Activated CD8-positive, alpha-beta T cell treated with anti-CD3 and anti-CD28 coated beads, Interleukin-2, amount 10 ng/mL, durations not matched to agents 7 days and 5 days (primary cell): ENCODE measurements at places on chromosomes 5 and 9. TPM values are rescaled to one million over a fixed set of nuclear protein-coding genes. Genes with fewer than 3 reads are reported as not detected.

Gene CDC37L1
- total RNA-seq, result 8.0 TPM

Gene ARID3C
- 0.34 TPM for total RNA-seq

- DNase-seq, result no peak
Measured at GRCh38 chr5:97670447-97670846, 487.4 kb upstream of the RIOK2 start.

- DNase-seq, result no peak
Measured at GRCh38 chr5:133234911-133235310, 183.1 kb downstream of the HSPA4 start.

DNA sequence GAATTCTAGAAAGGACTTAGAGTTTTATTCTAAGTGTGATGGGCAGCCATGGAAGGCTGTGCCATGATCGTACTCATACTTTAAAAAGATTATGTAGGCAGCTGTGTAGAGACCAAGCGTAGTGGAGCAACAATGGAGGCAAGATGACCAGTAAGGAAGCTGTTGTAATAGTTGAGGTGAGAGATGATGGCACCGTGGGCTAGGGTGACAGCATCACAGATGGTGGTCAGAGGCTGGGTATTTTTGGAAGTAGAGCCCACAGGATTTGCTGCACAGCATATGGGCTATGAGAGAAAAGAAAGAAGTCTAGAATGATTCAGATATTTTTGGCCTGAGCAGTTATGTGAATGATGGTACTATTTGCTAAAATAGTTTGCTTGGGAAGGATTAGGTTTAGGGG, 7.7 kb downstream of the ARHGAP26 start:
- DNase-seq, result no peak

DNA sequence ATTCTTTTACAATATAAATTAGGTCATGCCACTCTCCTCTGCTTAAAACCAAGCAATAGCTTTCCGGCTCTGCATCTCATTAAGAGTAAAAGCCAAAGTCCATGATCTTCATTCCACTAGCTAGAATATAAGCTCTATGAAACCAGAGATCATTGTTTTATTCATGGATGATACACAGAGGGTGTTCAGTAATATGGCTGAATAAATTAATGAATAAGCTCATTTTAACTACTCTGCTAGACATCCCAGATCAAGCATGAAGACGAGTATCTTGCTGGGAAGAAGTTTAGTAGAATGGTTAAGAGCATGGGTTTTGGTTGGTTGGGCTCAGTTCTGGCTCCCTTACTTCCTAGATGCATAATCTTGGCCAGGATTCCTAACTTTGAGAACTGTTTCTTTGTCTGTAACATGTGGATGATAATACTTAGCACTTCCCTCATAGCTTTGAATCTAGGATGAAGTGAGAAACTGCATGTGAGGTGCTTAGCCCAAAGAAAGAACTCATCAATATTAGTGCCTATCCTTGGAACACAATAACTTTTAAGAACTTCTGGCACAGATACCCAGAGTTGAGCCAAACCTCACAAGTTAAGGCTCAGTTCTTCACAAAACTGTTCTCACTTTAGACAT, 106.8 kb downstream of the MSX2 start:
- no peak for DNase-seq

GRCh38 chr5:126103868-126104267, 319.3 kb upstream of the GRAMD2B start:
- no peak for DNase-seq

- no peak for DNase-seq
Measured at GRCh38 chr9:87184956-87185642, 237.8 kb upstream of the GAS1 start.

Gene FBP2
- total RNA-seq, result not detected

DNA sequence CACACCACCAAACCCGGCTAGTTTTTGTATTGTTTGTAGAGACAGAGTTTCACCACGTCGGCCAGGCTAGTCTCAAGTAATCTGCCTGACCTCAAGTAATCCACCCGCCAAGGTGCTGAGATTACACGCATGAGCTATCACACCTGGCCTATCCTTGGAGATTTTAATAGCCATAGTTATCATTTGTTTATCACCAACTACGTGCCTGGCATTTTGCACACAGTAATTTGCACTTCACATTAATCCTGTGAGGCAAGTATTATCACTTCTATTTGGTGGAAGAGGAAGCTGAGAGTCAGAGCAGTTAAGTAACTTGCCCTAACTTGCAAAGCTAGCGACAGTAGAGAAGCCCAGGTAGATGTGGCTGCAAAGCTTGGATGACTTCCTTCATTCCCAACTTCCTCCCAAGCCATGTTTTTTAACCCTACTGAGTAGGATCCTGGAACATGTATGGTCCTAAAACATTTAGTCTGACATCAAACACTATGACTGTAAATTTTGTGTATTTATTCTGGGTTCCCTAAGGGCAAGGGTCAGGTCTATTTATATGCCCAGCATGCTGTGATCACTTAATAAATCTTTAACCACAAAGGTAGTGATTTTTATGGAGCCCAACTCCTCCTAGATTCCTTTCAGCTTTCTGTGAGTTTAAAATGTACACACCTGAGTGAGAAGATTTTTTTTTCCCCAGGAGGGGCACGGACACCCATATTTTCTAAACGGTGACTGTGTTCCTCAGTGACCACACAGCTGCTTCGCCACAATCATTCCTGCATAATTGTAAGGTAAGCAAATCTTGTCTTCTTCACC, 100.2 kb upstream of the RAI14 start:
- no peak for DNase-seq

GRCh38 chr9:120066315-120066714, 513.7 kb downstream of the CDK5RAP2 start:
- no peak for DNase-seq

- peak; percentile 77 for DNase-seq
Measured at GRCh38 chr5:151154931-151155774, 2.4 kb downstream of the ANXA6 start.

GRCh38 chr5:114924769-114925168, 244.9 kb downstream of the TRIM36 start:
- no peak for DNase-seq

Gene SPEF2
- total RNA-seq, result 5.1 TPM

Gene ADRB2
- total RNA-seq, result 2.3 TPM

- DNase-seq, result no peak
Measured at GRCh38 chr5:82522897-82523296, 244.7 kb upstream of the RPS23 start.

DNA sequence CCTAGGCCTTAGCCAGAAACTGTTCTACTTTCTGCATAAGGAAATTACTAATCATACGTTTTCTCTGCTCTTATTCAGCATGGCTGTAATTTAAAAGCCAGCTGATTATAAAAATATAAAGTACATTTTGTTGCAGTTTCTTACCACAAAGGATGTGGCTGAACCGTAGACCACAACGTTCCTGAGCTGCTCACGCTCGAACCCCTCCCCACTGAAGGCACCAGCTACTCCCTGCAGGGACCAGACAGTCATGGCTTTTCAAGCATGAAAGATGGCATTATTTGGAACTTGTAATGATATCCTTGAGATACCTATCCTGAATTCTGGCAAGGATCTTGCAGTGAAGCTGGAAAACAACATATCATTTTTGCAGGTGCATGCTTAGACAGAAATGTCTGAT, 91.8 kb upstream of the DMRT1 start:
- DNase-seq, result peak; percentile 76

DNA sequence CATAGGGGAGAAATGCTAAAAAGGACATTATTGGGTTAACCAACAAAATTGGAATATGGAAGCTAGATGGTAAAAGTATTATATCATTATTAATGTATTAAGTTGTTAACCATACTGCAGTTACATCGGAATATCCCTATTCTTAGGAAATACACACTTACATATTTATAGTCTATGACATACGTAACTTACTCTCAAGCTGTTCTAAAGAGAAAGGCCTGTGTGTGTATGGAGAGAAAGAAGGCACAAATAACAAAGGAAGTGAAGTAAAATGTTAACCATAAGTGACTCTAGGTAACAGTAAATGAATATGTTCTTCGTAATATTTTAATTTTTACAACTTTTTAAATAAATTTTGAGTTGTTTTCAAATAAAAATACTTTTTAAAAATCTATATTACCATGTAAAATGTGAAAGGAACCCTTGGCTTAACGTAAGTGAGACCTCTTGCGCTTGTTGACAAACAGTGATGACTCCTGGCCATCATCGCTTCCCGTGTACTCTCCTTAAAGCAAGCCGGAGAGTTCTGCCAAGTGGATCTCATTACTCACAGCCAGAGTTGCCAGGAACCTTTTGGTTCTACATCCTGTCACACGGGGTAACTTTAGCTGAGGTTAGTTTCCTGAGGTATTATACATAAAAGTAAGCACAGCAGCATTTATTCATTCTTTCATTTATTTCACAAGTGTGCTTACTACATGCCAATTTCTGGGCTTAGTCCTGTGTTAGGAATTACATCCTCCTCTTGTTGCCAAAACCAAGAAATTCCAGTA, 165.4 kb downstream of the EPB41L4A start:
- DNase-seq, result no peak

GRCh38 chr9:81293651-81294050, 395.7 kb downstream of the TLE1 start:
- DNase-seq, result no peak

Gene IFNA16
- not detected for total RNA-seq

GRCh38 chr9:136644343-136644592, 18.4 kb upstream of the EGFL7 start:
- DNase-seq, result no peak

DNA sequence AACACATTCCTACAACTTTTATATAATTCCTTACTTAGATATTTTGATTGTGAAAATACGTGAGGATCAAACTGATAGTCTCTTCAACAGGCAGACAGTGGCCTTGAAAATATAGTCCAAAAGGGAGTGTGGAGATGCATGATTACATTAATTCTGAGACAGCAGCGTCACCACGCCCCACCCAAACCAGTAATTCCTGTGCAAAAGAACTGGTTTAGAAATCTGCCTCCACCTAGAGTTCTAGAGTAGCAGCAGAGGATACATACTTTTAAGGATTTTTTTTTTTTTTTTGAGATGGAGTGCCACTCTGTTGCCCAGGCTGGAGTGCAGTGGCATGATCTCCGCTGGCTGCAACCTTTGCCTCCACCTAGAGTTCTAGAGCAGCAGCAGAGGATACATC, 1.6 kb upstream of the TUT7 start:
- DNase-seq, result no peak

GRCh38 chr5:72487177-72487576, 20.0 kb downstream of the ZNF366 start:
- DNase-seq, result no peak

GRCh38 chr5:139291051-139291450, 2.5 kb upstream of the MATR3 start:
- no peak for DNase-seq

Gene PTGER4
- 45.8 TPM for total RNA-seq

Gene CMYA5
- total RNA-seq, result 0.40 TPM

Gene LCN1
- not detected for total RNA-seq

GRCh38 chr5:108636135-108636853, 111.4 kb upstream of the FER start:
- DNase-seq, result no peak
